Hematopoietic multipotent progenitor cell treated with erythropoietin and hydrocortisone succinate and interleukin-3 and kit ligand, for 15 days (in vitro differentiated cells): ENCODE measurements at places on chromosomes 7 and 10.
A peak's percentile ranks its signal among the peaks of the same experiment; 100 is the strongest.

DNA sequence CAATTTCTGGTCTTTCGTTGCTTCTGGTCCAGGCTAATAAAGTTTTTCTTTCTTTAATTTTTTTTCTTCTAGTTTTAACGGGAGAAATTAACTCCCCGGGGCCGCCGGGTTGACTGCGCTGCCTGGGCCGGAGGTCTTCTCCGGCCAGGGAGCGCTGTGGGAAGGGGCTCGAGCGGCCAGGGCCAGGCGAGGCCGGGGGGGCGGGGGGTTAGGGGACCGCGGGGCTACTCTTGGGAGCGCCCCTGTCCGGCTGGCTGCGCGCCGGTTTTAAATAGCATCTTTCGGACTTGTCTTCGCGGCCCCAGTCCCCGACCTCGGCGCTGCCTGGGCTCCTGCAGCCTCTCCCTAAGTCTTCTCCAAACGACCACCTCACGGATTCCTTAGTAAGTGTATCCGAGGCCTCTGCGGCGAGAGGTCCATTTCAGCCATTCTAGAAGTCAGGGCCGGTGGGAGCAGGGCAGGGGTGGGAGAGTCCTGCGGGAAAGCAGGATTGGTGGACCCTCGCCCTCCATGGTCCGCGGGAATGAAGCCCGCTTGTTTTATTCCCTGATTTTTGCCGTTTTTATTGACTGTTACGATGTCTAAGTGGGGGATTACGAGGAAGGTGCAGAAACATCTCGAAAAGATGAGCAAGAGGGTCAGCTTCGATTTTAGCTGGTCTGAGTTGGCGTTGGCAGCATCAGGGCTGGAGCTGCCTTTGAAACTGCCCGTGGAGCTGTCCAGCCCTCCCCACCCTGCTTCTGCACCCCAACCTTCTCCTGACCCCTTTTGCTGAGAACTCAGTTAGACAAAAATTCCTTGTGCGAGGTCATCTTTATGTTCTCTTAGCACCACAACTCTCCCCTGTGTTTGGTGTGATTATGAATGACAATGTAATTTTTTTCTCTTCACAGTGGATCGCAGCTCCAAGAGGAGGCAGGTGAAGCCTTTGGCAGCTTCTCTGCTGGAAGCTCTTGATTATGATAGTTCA, 555 bp downstream of the PHF14 start:
- peak; percentile 20 for DNase-seq

DNA sequence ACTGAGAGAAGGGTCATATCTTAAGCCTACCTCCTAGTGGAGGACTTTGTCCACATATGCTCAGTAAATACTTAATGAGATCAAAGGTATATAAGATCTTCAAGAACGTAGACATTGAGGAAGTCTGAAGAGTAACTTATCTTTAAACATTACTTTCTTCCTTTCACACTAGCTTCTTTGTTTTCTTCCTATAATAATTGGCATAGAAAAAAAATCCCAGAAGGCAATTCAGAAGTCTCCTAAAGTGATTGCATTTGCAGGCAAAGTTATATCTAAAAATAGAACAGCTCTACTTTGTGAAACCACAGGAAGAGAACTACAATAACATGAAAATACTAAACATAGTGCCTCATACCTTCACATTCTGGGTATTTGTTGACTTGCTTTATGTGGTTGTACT, 150.4 kb downstream of the PPP1R3A start:
- no peak for DNase-seq

DNA sequence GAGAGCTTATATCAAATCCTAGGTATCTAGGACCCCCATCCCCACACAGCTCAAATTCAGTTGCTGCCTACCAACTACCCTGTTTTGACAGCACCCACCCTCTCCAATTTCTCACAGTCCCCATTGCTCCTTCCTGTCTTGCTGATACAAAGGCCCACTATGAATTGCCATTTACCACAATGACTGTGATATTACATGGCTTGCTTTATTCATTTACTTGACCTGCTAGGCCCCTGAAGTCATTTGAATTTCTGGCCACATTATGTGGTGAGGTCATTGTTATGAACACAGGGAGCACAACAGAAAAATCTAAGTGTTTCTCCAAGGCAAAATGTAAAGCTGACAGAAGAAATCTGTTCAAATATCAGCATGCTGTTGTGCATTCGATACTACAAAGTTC, 101.4 kb downstream of the PPP1R17 start:
- DNase-seq, result no peak

- DNase-seq, result peak; percentile 86
Measured at GRCh38 chr10:71868192-71868697, 17.2 kb upstream of the PSAP start.

DNA sequence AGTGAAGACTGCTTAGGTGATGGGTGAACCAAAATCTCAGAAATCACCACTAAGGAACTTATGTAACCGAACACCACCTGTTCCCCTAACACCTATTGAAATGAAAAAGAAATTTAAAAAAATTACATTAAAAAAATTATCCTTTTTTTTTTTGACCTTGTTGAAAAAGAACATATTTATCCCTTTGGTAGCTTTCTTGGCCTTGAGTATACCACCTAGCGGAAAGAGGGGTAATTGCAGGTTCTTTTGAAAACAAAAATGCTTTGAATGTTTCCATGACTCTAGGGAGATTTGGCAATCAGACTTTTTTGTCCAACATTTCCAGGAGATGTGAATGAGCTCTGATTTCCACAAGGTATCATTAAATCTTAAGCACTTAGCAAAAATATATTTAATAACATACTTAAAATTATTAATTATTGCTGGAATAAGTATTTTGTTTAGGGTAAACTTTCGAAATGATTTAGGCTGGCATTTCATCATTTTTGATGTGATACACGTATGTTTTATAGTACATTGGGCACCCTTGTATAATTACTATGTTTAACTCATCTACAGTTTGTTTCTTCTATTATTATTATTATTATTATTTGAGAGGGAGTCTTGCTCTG, 47.0 kb upstream of the ELMO1 start:
- DNase-seq, result peak; percentile 27

DNA sequence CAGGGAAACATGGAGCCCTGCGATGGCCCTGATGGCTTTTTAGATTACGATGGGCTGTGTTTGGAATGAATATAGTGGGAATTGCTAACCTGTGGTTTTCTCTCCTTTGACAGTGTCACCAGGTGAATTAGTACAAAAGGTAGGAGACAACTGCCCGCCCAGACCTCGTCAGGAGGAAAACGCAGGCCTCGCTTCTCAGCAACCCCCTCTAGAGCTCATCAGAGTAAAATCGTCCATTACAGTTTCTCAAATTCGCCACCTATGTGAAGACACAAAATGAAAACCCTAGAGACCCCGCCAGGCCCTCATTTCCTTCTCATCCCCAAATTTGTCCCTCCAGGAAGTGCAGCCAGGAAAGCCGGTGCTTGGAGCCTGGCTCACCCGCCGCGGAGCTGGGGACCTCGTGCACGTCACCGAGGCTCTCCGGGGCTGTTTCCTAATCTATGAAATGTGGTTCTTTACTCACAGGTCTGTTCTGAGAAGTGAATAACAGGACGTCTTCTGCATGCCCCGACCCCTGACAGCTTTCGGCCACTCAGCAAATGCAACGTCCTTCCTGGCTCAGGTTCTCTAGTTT, 143.7 kb downstream of the VIPR2 start:
- DNase-seq, result no peak

DNA sequence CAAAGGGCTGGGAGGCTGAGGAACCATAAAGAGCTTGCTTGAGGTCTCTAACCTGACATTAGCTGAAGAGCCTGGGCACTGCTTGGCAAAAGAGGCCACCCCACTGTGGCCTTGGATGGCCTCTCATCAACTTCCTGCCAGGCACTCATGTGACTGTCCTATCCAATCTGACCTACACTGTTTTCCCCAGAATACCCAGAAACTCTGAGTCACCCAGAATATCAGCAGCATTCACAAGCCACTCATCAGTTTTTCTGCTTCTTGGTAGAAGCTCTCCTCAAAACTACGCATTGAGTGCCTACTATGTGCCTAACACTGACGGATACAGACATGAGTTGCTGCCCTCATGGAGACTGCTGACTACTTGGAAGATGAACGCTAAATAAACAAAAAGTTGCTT, 4.1 kb upstream of the NT5C2 start:
- peak; percentile 90 for DNase-seq

DNA sequence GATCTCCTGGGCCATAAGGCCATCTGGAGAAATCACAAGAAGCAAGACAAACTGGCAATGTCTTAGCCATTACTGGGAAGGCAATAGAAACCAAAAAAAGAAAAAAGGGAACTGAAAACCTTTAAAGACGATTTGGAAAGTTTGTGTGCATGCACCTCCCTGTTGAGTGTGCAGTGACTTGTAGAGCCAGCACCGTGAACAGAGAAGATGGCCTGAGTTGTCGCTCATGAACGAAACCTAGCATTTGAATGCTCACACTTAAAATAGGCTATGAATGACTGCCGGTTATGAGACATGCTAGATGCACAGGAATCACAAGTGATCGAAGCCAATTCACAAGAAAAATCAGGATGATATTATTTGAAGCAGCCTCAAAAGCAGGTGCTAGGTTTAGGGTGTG, 151.3 kb upstream of the ADO start:
- DNase-seq, result no peak

GRCh38 chr7:1368682-1369571, 90.3 kb downstream of the MICALL2 start:
- peak; percentile 13 for DNase-seq

GRCh38 chr7:156662277-156662676, 21.7 kb downstream of the RNF32 start:
- no peak for DNase-seq

GRCh38 chr7:138579136-138579535, 119.1 kb downstream of the TRIM24 start:
- no peak for DNase-seq

- no peak for DNase-seq
Measured at GRCh38 chr10:70682920-70683600, 10.8 kb downstream of the ADAMTS14 start.

- no peak for DNase-seq
Measured at GRCh38 chr7:137266764-137267163, 76.8 kb downstream of the PTN start.

- DNase-seq, result no peak
Measured at GRCh38 chr7:69429911-69430383, 168.3 kb upstream of the AUTS2 start.

GRCh38 chr7:16563281-16564022, 36.8 kb downstream of the LRRC72 start:
- no peak for DNase-seq

GRCh38 chr10:112875476-112876267, 74.4 kb upstream of the TCF7L2 start:
- DNase-seq, result no peak

DNA sequence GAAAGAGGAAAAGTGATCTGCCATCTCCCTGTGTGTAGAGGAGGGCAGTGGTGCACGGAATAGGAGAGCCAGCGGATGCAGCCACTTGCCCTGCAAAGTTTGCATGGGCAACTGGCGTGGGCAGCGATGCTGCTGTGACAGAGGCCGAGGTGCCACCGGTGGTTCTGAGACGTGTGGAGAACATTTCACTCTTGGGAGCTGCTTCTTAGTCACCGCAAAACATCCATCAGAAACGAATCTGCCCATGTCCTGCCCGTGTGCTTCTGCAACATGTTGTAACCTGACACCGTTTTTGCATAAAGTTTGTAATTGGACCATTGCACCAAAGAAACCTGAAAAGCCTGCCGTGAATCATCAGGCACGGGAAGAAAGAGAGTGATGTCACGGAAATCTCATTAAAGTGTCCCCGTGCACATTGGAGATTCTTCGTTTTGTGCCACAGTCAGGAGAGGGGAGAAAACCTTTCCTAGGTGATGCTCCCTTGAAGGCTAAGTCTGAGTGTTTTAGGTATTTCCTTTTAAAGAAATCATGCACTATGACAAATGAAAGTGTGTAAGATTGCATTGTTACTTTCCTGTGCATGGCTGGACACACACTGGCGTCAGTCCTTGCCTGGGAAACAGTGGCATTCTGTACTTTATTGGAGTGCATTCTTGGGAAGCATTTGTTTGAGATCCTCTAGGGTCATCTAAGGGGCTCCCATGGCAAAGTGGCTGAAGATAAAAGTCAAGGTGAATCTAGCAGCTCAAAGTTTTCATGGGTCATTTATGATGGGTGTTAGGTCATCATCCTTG, 302.6 kb downstream of the KLF6 start:
- DNase-seq, result no peak

DNA sequence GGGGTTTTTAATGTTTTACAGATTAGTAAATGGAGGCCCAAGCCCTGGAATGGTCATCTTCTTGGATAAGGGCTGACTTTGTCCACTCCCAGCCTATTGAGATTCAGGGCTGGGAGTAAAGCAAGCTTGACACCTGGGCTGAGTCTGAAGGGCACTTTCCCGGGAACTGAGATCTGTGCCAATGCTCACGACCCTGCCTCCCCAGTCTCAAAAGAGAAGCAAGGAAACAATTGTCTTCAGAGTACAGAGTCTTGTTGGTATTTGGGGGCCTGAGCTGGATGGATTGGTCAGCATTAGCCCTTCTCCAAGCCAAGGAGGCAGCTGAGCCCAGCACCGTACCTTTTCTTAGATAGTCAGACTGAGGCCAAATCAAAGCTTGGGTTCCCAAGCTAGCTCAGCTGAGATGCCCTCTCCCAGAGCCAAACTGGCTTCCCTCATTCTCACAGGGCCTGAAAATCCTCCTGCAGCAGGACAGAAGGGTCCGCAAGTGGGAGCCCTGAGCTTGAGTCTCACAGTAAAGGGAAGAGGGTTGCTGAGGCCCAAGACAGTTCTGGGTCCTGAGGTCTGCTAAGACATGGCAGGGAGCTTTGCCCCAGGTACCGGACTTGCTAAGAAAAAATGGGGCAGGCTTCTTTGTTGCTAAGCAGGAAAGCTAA, 3.7 kb downstream of the DDIT4 start:
- no peak for DNase-seq

DNA sequence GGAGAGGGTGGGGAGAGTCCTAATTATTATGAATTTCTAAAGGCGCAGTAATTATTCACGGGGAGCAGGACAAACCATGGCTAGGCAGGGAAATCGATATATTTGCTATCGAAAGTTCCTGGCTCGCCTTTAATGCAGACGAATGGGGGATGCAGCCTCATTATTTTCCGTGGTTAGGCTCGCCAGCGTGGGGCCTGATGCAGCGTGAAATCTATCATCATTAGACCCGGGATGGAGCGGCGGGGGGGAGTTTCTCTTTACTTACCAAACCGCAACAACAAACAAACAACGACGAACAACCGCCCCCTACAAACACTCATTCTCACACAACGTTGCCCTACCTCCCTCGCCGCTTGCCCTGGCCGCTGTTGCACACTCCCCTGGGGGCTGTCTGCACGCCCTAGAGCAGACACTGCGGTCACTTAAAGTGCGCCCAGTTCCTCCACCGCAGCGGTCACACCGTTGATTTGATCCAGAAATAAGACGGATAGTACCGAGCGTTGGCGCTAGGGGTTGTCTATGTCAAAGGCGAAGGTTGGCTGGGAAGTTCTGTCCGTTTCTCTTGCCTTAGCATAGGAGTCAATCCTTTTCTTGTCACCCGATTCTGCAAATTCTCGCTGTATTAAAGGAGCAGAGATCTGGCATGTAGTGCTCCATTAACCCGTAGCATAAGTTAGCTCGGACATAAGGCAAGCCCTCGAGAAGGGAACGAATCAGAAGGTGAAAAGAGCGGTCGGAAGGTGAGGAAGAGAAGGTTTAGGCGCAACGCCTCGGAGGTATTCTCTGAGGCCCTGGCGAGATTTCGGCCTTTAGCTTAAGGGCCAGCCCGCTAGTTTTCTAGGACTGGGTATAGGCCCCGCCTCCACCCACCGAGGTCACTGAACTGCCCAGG, 10.4 kb downstream of the NXPH1 start:
- DNase-seq, result no peak

GRCh38 chr7:4203626-4204512, 478.2 kb upstream of the FOXK1 start:
- no peak for DNase-seq

- no peak for DNase-seq
Measured at GRCh38 chr7:157714166-157715070, 377.6 kb downstream of the DNAJB6 start.

GRCh38 chr7:123537026-123537642, 2.7 kb upstream of the IQUB start:
- peak; percentile 35 for DNase-seq
